ENCODE measurements at places on chromosomes 12 and 14. TPM values are rescaled to one million over a fixed set of nuclear protein-coding genes. Genes with fewer than 3 reads are reported as not detected.
A peak's percentile ranks its signal among the peaks of the same experiment; 100 is the strongest.

DNA sequence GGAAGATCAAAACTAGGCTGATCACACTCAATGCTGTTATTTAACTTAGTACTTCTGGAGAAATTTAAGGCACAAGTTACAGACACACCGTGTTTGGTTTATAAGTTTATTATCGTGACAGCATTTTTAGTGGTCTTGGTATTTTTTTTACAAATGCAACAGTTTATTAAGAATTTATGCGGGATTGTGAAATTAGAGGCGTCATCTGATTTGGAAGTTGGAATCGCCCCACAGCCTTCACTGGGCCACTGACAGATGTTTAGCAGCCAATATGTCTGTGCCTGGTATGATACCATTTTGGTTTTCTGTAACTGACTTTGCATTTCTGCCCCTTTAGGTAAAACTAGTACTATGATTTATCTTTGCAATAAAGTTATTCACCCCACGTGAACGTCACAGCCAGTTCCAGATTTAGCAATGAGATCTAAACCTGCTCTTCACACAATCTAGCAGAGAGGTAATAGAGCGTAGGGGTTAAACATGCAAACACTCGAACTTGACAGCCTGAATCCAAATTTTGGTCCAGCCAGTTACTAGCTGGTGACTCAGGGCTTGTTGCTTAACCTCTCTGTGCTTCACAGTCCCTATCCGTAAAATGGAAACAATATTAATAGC lies 73.2 kb upstream of the SSTR1 start:
- no peak for ATAC-seq

DNA sequence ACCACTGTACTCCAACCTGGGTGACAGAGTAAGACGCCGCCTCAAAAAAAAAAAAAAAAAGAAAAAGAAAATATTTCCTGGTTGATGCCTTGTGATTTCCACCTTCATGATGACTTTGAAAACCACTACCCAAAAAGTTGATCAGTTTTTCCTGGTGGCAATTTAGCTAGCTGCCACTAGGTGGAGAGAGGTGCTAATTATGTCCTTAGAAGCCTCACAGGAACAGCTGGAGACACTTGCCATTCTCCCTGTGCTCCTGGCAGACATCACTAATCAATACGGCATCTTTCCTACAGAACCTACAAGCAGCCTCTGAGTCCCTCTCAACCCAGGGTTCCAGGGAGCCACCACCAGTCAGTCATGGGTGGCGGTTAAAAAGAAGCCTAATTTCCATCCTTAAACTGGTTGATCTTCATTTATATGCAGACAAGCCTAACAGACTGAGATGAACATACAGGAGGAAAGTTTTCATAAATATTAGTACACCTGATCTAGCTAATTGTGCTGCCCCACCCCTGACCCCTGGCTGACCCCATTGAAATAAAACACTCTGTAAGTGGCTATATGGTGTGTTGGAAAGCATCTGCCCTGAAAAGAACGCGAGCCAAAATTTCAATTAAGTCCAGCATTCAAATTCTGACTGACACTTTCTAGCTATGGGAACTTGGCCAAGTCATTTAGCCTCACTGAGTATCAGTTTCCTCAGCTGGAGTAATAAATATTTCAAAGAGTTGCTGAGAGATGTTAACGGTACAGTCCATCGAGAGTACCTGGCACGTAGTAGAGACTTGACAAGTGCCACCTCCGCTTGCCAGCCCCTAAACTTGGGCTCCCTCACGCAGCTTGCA lies 6.2 kb upstream of the OAS1 start:
- ATAC-seq = peak; percentile 80

The SIX1 gene
- not detected for total RNA-seq

The BEGAIN gene
- total RNA-seq = 2.4 TPM

The DUSP6 gene
- 68.4 TPM for total RNA-seq

DNA sequence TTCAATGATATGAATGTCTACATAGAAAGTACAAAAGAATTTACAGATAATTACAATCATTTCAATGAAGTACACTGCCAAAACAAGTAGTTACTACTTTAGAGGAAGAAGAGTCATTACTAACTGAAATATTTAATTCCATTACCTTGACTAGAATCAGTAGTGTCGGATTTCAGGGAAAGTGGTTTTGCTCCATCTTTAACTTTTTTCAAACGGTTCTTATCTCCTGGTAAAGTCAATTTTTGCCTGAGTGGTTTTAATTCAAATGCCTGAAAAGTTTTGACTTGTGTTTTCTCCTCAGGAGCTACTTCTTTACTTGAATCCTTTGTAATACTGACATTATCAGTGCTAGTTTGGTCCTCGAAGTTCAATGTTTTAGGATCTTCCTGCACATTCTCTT lies 6.9 kb downstream of the ZFC3H1 start:
- no peak for ATAC-seq

DNA sequence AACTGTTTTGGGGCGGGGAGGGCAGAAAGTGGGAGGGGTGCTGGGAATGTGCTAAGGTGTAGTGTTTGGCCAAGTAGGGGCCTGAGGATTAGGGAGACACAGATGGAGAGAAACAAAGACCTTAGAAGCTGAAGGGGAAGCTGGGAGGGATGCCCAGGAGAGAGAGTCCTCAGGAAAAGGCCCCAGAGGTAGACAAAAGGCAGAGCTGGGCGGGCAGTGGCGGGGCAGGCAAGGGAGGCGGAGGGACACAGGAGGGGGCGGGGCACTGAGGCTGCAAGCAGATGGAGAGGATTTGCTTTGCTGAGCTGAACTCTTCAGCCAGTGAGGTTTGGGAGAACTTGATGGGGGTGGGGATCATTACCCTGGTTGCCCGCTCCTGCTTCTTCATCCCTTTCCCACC lies 2.8 kb downstream of the PTMS start:
- ATAC-seq = no peak

DNA sequence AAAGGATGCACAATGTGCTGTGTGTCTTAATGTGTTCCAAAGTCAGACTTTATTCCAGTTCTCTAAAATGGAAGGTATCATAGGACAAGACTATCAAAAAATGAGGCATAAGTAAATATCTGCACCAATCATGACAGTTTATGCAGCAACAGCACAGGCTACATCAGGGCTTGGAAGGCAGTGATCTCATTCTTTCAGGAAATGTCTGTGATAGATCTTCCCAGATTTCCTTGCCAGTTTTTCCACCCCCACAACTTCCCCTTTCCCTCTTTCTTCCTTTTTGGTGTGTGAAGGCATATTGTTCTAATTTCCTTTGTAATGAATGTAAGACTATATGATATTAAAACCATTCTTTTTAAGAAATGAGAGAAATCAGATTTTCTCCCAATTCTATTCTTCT lies 326.7 kb downstream of the ATP23 start:
- no peak for ATAC-seq

The LTBP2 gene
- total RNA-seq = 0.03 TPM

The TAS2R8 gene
- total RNA-seq = not detected

The EIF2S3B gene
- 0.26 TPM for total RNA-seq

The RPL10L gene
- not detected for total RNA-seq

- peak; percentile 43 for ATAC-seq
Measured at GRCh38 chr12:64890873-64891468, 66.5 kb downstream of the TBC1D30 start.

DNA sequence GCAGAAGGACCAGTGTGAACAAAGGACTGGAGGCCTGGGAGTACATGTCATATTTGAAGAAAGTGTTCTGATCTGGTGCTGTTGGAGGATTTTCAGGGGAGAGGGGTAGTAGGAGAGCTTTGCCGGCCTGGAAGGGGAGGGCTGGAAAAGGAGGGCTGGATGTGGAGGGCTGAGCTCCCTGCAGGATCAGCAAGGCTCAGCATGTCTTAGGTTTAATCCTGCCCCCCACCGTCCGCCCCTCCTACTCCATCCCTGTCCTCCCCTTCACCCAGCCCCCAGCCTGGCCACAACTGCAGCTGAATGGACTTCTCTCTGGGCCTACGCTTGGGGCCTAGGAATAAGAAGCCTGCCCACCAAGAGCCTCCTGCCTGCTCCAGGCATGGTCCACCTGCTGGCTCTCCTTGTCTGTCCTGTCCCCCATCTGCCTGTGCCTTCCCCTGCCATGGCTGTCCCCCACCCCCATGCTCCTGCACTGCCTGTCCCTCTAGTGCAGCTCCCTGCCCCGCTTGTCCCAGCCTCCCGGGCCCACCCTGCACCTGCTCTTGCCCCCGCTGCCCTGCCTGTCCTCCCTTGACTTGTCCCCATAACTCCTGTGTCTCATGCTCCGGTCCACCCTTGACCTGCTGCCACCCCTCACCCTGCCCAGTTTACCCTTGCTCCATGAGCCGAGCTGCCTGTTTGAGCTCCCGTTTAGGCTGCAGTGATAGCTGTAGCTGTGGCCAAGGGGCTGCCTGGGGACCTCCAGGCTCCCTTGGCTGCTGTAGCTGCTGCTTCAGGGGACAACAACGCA lies 9.8 kb upstream of the RARG start:
- no peak for ATAC-seq

The VWF gene
- 0.08 TPM for total RNA-seq

The RITA1 gene
- 23.9 TPM for total RNA-seq

The FBLN5 gene
- 1.4 TPM for total RNA-seq

GRCh38 chr12:95634622-95635621 lies 83.6 kb upstream of the USP44 start:
- ATAC-seq = peak; percentile 36

- no peak for ATAC-seq
Measured at GRCh38 chr14:96888593-96888992, 91.4 kb downstream of the VRK1 start.

The KERA gene
- total RNA-seq = not detected

The SYNE2 gene
- 66.9 TPM for total RNA-seq
